ENCODE measurements at places on chromosomes 3 and 15.

DNA sequence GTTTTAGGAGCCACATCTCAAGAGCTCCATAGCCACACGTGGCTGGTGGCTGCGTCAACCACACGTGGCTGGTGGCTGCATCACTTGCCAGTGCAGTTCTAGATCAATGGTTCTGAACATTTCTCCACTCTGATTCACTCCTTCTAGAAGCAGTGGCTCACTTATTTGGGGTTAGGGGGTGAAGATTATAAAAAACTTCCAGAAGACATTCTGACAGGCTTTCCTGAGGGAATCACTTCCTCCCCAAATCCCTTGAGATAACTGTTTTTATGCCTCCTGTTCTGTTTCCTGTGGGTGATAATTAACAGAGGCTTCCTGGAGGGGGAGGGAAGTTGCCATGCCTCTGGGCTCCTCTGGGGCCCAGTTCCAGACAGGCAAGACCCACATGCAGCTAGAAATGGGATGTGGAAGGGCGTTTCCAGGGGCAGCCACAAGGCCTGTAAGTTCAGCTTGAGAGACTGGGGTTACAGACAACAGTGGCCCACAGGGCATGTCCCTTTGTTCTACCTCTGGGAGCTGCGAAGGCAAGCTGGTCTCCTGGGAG, 23.6 kb downstream of the HEG1 start:
- DNase-seq = peak; percentile 76

DNA sequence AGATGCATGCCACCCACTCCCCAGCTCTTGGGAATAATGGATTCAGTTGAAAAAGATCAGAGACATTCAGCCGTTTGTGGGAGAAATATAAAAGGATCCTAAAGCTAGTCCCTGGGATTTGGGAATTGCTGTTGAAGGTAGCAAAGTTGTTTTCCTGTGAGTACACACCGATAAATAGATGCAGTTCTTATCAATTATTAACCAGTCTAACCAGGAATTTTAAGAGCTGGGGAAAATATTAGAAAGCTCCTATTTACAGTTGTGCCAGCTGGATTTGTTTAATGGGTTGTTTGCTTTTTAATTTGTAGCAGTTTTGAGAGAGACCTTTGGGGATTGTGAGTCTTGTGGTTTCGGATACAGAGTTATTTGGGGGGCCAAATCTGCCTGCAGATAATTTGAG, 44.2 kb upstream of the SKOR1 start:
- DNase-seq = no peak

- DNase-seq = no peak
Measured at GRCh38 chr15:40990080-40990479, 36.8 kb downstream of the CHAC1 start.

DNA sequence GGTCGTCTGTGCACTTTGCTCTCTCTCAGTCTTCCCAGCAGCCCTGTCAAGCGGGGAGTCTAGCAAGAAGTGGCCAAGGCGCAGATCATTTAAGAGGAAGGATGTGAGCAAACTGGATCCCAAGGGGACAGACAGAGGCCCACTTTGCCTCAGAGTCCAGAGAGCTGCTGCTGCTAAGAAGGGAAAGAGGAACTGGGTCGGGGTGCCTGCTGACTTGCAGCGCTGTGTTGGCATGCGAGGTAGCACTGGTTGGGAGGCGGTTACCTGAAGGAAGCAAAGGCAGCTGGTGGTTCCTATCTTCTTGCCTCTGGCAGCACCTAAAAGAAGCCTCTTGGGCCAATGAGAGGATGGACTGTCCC, 28.1 kb downstream of the SMAD3 start:
- no peak for DNase-seq

DNA sequence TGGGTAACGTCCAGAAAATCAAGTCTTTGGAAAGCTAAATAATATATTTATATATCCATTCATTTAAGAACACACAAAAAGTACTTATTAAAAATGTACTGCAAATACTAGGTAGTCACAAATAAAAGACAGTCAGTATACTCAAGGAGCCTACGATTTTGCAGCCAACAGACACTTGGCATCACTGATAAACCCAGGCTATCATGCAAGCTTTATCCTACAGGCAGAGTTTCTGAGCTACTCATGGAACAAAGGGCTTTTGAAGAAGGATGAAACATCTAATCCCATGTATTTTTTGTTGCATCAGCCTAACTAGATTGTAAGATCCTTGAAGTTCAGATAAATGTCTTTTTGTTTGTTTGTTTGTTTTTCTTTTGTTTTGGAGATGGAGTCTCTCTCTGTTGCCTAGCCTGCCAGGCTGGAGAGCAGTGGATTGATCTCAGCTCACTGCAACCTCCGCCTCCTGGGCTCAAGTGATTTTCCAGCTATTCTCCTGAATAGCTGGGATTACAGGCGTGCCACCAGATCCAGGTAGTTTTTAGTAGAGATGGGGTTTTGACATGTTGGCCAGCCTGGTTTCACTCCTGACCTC, 319.4 kb upstream of the MDFIC2 start:
- DNase-seq = no peak

DNA sequence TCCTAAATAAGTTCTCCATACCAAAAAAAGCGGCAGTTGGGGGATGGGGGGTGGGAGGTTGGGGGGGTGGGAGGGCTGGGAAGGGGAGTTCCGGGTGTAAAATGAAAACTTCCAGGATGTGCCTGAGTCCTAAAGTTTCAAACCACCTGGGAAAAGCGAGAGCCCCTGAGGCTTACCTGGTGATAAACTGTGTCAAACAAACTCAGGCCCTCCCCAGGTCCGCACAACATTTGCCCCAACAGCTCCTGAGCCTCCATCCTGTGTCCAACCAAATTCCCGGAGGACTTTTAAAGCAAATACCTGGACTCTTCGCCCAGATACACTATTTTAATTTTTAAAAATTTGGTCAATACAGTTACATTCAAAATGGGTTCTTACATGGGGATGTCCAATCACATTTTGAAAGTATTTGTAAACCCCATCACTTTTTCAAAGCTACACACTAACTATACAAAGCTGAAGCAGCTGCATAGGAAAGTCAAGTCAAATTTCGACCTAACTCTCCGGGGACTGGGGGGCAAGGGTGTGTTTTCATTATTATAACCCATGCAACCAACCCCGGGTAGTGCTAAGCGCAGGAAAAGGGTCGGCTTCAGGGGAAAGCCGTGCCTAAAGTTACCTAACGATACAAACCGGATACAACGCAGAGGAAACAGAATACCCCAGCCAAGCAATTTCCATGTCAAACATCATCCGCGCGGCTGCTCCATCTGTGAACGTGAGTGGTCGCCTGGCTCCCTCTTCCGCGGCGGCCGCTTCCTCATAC, 685 bp upstream of the FOXB1 start:
- no peak for DNase-seq

GRCh38 chr15:36691579-36692357, 112.3 kb downstream of the CDIN1 start:
- DNase-seq = no peak
